ENCODE measurements at places on chromosomes 7 and 10. TPM values are rescaled to one million over a fixed set of nuclear protein-coding genes. Genes with fewer than 3 reads are reported as not detected.

DNA sequence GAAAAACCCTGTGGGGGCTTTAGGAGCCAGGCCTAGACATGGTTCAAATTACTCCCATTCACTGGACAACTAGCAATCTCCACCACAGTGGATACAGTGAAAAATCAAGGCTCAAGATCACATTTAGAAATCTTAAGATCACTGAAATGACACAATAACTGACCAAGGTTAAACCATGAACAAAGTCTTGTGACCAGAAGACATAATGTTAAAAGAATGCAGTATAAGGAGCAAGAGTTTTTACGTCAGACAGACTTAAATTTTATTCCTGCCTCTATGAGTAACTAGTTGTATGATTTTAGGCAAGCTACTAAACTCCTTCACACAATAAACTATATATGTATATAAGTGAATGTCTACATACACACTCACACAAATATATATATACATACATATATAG lies 68.5 kb downstream of the MICU1 start:
- no peak for DNase-seq

- no peak for DNase-seq
These were observed 135.2 kb upstream of the C1QL3 start for GRCh38 chr10:16656895-16657294.

DNA sequence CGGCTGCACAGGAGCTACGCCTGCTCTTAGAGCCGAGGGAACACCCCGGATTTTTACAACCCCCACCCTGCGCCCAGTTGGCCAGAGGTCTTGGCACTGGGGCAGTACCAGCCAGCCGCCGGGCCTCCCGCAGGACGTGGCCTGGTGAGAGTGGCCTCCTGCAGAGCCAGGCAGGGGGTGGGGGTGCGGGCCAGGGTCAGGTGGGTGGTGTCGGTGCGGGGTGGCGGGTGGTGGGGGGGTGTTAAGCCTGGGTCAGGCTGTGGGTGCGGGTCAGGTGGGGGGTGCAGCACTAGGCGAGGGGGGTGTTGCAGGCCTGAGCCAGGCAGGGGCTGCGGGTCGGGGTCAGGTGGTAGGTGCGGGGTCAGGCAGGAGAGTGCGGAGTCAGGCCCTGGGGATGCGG lies 647 bp downstream of the ECHS1 start:
- peak; percentile 79 for DNase-seq

DNA sequence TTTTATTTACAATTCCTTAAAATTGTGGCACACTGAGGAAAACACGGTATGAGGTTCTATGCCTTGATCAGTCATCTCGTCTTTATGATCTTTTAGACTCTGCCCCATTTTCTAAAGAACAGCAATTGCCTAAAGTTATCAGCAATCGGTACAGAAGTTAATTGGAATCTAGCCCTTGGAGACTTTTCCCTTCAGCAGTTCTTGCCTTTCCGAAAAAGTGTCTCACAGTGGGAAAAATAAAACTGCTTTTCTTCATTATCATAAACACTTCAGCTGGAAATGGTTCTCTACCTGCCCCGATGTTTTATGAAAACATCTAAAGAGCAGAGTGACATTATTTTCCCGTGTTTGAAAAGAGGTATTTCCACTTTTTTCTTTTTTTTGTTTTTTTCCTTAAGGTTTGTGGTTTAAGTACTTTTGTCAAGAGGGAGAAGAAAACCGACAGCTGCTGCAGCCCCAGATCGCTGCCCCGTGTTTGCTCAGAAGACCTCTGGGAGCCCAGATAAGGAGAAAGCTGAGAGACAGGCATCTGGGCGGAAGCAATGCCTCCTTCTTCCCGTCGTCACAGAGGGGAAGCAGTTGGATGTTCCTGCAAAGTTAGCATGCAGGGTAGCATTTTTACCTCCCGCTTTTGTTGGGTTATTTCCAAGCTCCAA lies 149.7 kb downstream of the FRMD4A start:
- DNase-seq: no peak

- no peak for DNase-seq
These were observed 27.0 kb downstream of the ITPRIP start for GRCh38 chr10:104311184-104311720.

MMRN2 gene
- total RNA-seq: 39.3 TPM

DNA sequence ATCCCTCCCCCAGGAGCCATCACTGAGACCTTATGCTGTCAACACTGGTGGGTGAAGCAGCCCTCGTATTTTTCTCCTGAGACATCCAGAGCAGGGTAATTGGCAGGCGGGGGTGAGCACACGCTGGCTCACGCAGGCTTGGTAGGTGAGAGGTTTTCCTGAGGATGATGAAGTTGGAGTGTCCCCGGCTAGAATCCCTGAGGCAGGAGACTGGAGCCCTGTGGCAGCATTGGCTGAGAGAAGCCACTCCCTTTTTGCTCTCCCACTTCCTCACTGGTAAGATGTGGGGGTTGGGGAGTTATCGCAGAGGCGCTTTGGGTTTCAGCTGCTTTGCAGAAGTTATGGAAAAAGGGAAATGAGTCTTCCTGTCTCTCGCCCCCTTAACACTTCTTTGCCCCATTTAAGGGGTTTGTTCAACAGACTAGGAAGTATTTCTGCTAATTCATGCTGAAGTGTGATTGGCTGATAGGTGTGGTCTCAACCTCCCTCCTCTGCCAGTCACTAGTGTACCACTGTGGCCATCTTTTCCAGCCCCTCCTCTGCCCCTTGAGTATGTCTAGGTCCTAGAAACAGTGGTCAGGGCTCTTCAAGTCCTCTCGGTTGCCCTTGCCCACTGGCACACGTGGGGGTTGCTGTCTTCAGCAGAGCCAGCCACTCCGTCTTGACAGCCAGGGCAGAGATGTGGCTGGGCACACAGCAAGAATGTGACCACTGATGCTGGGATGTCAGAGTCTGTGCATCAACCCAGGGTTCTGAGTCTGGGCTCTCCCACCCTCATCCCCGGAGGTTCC lies 5.7 kb downstream of the ARPC1B start:
- peak; percentile 67 for DNase-seq

GRCh38 chr7:155377071-155377837 lies 79.6 kb downstream of the INSIG1 start:
- DNase-seq: no peak

GRCh38 chr10:6701289-6701688 lies 121.2 kb upstream of the PRKCQ start:
- DNase-seq: no peak

DNA sequence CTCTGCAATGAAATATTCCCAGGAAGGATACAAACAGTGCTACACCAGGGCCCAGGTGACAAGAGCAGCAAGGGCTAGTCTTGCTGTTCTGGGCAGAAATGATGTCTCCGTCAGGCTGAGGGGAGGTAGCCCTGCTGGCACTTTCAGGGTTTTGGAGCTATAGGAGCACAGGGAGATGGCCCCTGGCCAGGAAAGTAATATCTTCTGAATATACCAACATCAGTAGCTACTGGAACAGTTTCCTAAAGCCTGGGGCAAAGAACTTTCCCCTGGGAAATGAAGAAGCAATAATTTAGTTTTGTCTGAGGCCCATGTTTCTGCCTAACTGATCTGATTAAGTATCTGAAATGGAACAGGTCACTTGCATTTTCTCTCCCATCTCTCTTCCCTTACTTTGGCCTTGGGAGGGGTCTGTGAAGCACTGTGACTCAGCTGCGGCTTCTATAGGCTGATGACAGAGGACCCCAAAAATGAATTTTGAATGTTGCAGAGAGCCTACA lies 489.1 kb upstream of the PODXL start:
- no peak for DNase-seq

DNA sequence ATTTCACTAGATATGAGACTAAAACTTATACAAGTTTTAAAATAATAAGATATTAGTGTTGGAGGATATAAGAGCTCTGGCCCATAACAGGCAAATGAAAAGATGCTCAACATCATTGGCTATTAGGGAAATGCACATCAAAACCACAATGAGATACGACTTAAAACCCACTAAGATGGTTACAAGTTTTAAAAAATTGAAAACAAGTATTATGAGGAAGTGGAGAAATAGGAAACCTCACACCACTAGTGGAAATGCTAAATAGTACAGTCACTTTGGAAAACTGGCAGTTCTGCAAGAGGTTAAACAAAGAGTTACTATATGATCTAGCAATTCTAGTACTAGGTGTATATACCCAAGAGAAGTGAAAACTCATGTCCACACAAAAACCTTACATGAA lies 17.2 kb downstream of the PANK1 start:
- no peak for DNase-seq

ARMC3 gene
- total RNA-seq: not detected

DNA sequence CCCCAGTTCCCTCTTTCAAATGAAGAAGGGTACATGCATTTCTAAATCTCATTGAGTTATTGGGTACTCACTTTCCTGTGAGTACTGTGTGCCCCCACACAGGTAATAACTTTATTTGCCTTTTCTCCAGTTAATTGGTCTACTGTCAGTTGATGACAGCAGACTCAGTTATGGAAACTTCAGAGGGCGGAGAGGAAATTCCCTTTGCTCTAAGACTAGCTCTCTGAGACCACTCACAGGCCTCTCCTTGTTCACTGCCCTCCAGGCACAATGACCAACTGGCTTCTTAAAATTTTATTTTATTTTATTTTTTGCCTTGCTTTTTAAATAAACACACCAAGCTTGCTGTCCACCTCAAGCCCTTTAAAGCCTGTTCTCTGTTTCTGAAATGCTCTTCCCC lies 235.8 kb upstream of the AOAH start:
- DNase-seq: no peak

DNA sequence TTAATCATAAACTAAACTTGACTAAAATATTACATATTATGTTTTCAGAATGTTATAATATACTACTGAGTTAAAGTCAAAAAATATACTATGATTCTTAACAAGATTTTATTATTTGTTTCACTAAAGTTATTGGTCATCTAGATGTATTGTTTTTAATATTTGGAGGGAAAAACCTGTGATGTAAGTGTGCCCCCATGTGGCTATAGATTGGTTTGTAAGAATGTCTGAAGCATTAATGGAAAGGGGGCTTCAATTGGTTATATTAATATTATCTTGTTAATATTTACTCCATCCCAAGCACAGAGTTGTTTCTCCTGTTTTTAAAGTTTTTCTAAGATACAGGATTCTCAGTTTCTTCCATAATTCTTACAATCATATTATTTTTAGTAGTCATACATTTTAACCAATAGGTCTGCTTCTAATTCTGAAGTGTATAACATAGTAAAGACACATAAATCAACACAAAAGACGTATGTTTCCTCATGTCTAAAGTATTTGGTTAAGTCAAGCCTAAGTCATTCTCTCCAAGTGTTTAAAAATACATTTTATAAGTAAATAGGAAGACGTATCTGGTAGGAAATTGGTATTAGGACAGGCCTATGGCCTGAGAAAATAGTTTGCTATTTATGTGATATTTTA lies 58.0 kb downstream of the GNAT3 start:
- DNase-seq: no peak

EEPD1 gene
- 3.0 TPM for total RNA-seq

Measured in right cardiac atrium (tissue), 5 donors.